ENCODE measurements at places on chromosomes 7 and 10.

DNA sequence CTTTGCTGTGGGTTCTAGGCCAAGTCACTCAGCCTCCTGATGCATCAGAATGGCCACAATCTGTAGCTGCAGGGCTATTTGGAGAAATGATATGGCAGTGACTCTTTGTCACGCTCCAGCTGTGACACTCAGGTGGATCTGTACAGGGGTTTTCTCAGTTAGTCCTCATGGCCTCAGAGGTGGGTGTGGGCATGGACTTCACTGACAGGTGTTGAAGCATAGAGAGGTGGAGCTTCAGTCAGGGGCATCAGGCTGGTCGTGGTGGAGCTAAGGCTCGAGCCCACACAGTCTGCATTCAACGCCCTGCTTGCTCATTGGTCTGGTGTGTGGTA, 21.2 kb downstream of the PALD1 start:
- no peak for DNase-seq

GRCh38 chr10:100524638-100525037, 5.0 kb upstream of the SEC31B start:
- no peak for DNase-seq

- no peak for DNase-seq
Measured at GRCh38 chr10:91893051-91893450, 16.2 kb downstream of the FGFBP3 start.

DNA sequence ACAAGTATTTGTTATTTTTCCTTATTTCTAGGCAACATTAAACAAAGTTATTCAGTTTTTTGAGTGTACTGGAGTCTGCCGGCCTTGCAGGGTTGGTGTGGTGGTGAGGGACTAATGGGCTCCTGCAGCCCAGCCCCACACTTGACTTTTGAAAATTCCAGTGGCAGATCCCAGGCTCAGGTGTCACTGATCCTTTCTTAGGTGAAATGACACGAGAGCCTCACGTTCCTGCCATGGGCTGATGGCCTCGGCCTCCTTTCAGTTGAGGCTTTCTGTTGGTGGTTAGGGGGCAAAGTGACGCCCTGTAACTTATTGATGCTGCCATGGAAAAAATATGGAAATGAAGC, 117.9 kb downstream of the NKX6-2 start:
- DNase-seq: no peak

GRCh38 chr7:32223721-32224120, 153.5 kb upstream of the PDE1C start:
- no peak for DNase-seq

GRCh38 chr10:77007834-77008233, 629.8 kb downstream of the KCNMA1 start:
- DNase-seq: no peak

GRCh38 chr7:85115006-85115405, 71.8 kb downstream of the SEMA3D start:
- no peak for DNase-seq

DNA sequence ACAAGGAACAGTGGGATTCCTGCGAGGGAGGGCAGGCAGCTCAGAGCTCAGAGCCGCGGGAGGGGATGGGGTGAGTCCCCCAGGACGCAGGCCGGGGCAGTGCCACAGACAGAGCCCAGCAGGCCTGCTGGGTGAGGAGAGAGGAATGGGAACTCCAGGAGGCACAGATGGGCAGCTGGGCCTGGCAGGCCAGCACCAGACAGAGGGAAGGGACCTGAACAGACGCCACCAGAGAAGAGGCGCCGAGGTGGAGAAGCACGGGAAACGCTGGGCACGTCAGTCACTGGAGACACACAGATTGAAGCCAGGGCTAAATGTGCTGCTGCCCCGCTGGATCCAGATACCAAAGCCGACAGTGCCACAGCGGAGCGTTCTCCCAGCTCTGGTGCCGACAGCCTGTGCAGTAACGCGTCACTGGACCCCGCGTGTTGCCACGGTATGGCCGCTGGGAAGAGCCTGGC, 225.8 kb downstream of the MAD1L1 start:
- DNase-seq: no peak

DNA sequence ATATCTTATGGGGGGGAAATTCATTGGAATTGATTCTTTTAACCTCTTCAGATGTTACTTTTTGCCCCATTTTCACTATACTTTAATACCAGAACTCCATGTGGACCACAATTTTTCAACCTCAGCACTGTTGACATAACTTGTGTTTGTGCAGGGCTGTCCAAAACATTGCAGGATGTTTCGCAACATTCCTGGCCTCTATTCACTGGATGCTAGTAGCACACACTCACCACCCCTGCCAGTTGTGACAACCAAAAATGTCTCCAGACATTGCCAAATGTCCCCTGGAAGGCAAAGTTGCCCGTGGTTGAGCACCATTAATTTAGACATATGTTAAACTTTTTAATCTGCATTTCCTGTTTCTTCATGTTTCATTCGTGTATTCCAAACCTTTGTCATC, 234.7 kb downstream of the GFRA1 start:
- DNase-seq: peak; percentile 52

- DNase-seq: no peak
Measured at GRCh38 chr7:45176886-45177731, 19.5 kb downstream of the RAMP3 start.

GRCh38 chr7:64643566-64643965, 22.4 kb upstream of the ZNF107 start:
- DNase-seq: no peak

DNA sequence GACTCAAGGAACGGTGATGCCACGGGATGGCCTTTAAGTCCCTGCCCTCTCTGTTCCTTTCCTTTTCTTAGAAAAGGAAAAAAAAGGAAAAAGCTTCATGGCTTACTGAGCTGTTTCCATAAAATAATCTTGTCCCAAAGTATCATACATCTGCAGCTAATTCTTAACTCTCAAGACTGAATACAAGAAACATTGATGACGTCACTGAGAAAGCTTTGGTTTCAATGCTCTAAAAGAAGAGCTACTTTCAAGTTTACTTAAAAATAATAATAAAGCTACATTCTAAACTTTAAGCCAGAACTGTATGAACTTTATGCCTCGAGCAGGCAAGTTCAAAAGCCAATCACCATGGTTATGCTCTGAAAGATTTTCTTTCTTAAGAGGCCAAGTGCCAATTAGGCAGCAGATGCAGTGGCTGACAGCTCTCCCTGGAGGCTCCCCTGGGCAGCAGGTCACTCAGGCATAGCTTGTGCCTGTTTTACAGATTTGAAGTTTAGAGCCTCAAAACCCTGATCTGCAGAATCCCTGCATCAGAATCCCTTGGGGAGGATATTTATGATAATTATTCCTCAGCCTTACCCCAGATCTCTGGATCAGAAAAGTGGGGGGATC, 165.0 kb downstream of the CHN2 start:
- DNase-seq: no peak

- no peak for DNase-seq
Measured at GRCh38 chr7:55108818-55109217, 90.0 kb downstream of the EGFR start.

GRCh38 chr10:60311821-60312220, 77.9 kb downstream of the ANK3 start:
- DNase-seq: no peak

Measured in M059J (cell line).